ENCODE measurements at places on chromosomes 3 and 15.

GRCh38 chr3:184333190-184333589 lies 4.2 kb upstream of the FAM131A start:
- DNase-seq: no peak

DNA sequence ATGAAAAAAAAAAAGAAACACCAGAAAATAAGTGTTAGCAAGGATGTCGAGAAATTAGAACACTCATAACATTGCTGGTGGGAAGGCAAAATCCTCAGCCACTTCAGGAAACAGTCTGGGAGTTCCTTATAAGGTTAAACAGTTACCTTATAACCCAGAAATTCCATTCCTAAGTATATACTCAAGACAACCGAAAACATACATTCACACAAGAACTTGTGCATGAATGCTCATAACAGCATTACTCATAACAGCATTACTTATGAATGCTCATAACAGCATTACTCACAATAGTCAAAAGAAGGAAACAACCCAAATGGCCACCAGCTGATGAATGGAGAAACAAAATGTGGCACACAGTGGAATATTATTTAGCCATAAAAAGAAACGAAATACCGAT lies 34.8 kb upstream of the DCP1A start:
- no peak for DNase-seq

DNA sequence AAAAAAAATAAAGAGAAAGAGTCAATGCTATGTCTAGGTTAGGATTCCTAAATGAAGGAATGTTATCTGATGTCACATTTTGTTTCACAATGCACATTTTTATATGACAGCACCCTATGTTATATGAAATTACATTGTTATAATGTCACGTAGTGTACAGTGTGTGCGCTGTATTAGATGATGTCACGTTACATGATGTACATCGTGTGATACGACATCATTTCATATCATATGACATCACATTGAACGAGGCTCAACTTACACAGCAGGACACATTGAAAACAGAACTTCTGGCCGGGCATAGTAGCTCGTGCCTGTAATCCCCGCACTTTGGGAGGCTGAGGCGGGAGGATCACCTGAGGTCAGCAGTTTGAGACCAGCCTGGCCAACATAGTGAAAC lies 150.0 kb downstream of the OCA2 start:
- DNase-seq: no peak

- no peak for DNase-seq
Observed at GRCh38 chr3:76487446-76487845, 552.5 kb upstream of the ROBO2 start.

DNA sequence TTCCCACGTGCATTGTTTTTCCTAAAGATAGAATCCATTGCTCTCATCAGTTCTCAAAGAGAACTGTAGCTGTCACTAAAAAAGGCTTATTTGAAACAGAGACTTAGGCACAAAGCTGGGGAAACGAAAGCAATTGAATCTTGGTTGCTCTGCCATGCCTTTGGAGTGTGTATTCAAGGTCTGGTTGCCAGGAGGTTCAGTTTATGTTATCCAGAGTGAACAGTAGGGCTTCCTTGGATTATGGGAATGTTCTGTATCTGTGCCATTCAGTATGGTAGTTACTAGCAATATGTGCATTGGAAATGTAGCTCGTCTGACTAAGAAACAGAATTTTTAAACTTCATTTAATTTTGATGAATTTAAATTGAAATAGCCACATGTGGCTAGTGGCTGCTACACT lies 50.6 kb downstream of the CLSTN2 start:
- no peak for DNase-seq

DNA sequence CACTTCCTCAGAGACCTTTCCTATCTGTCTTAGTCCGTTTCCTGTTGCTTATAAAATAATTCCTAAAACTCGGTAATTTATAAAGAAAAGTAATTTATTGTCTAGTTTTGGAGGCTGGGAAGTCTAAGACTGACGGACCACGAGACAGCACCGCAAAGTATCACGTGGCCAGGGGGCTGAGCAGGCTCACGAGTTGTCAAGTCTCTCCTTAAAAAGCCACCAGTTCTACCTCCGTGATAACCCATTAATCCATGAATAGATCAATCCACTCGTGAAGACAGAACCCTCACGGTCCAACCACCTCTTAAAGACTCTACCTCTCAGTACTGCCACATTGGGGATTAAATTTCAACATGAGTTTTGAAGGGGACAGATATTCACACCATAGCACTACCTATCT lies 821 bp downstream of the LINS1 start:
- no peak for DNase-seq

- DNase-seq: no peak
Observed at GRCh38 chr3:150308037-150308319, 100.1 kb upstream of the TSC22D2 start.

GRCh38 chr3:128133273-128133883 lies 9.8 kb upstream of the RUVBL1 start:
- DNase-seq: no peak

- DNase-seq: no peak
Observed at GRCh38 chr3:189289251-189289650, 117.5 kb downstream of the TPRG1 start.
